ENCODE measurements at places on chromosomes 4 and X.

DNA sequence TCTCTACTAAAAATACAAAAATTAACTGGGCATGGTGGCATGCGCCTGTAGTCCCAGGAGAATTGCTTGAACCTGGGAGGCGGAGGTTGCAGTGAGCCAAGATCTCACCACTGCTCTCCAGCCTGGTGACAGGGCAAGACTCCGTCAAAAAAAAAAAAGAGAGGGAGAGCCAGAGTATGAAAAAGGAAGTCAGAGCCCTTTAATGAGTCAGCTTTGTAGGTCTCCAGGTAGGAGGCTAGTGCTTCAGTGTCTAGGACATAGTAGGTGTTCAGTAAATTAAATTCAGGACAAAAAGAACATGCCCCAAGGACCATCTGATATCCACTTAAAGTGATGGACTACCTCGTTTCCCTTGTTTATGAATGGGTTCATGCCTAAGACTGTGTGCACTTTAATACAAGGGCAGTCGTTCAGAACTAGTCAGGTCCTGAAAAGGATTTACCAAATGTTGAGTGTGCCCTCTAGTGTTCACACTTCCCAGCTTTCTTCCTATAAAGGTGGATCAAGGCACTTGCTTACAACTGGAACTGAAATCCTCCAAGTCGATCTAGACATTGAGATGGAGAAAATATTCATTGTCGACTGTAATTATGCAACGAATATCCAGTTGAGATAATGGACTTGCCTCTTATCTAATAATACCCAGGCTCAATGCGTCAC lies 29.0 kb downstream of the F9 start:
- peak; percentile 14 for DNase-seq

DNA sequence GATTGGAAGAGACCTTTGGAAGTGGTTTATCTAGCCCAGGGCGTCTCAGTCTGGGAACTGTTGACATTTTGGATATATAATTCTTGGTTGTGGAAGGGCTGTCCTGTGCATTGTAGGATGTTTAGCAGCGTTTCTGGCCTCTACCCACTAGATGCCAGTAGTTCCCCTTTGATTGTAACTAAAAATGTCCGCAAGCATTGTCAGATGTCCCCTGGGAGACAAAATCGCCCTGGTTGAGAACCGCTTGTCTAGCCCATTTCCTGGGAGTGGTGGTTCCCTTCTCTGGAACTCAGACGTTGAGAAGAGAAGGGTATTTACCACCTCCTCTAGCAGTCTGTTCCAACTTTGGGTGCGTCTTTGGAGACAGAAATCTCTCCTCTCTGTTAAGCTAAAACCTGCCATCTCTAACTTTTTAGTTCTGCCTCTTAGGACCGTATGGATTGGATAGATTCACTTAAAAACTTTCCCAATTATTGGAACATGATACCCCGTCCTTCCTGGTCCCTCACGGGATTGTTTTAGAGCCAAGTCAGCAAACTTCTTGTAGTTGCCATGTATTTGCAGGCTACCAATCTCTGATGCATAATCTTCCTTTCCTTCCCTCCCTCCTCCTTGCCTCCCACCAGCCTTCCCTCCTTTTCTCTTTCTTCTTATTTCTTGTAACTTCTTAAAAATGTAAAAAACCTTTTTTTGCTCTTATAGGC lies 13.9 kb downstream of the TMEM165 start:
- DNase-seq = no peak

DNA sequence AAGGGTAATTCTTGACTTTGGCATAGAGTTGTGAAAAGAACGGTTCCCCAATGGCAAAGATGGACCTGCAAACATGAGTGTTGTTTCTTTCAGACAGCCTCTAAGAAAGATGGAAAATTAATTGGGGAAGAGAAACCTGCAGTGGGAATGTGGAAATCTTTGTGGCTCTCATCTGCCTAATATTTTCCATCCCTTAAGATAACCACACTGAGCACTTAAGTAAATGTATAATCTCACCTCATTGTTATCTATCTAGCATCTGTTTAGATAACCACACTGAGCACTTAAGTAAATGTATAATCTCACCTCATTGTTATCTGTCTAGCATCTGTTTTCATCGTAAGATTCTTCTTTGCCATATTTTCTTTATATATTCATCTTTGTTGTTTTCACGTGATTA lies 149.3 kb downstream of the NWD2 start:
- no peak for DNase-seq

- DNase-seq = no peak
Observed at GRCh38 chr4:8920289-8920965, 48.8 kb upstream of the HMX1 start.

DNA sequence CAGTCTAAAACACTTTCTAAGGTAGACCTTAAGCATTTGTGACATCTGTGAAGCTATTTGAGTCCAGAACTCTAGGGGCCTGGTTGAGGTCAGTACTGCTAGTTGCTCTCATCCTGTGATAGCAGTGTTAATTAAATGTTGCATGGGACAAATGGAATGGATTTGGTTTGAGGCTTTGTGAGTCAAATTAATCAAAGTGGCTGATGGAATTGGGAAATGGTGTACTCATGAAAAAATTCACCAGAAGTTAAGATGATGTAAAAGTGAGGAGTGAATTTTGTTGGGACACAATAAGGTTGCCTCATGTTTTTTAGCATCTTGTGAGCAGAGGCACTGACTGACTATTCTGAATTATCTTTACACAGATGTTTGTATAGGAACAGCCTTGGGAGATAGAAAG lies 99.2 kb upstream of the ARSJ start:
- no peak for DNase-seq

DNA sequence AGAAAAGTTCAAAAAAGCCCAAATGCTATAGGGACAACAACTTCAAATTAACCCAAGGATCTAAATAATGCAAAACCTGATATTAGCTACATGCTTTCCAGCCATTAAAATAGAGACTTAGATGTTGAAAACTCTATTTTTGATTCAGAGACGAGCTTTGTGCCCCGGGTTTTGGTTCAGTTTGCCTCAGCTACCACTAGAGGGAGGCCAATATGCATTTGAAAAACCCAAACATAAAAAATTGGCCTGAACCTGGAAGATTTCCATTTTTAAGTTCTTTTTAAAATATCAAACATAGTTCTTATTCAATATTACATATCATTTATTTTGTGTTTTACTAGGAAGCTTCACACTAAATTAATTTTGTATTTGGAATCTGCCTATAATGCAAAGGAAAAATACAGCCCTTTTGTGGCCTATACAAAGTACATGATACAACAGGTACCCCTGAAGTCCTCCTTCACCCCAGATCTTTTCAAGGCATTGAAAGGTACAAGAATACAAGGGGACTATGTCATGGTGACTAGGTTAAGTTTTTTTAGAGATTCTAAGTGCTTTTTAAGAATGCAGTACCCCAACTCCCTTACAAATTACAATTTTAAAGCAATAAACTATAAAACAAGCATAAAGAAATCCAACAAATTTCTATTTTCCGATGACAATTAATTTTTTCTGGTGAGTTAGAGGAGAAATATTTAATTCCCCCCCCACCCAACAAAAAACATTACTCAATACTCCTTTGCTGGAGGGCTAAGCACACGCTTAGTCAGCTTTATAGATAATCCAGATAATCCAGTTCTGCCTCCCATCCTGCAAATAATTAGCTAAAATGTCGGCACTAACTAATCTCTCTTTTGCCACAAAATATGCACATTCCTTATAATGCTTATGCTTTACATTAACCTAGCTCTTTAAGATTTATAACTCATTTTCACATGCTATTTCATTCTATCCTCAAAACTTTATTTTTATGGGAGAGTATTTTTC lies 97.7 kb upstream of the PTPN13 start:
- peak; percentile 38 for DNase-seq

- no peak for DNase-seq
Observed at GRCh38 chr4:87498446-87498900, 30.7 kb downstream of the SPARCL1 start.

GRCh38 chr4:98232202-98232601 lies 29.0 kb upstream of the RAP1GDS1 start:
- no peak for DNase-seq

DNA sequence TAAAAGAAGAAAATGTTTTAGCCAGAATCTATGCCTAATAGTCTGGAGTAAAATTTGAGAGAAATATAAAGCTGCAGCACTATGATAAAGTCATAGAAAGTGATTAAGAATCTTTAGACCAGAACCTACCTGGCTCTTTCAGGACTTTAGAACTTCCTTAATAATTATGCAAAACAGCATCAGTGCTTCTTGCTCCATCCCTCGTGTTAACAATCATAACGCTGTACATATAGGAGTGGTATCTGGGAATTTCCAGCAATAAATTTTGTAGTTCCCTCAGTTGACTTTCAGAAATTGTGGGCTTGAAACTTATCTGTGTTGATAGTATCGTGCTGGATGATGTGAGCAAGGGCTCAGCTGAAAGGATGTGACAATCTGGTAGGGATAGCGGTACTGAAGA lies 102.1 kb upstream of the RASGEF1B start:
- DNase-seq = no peak

DNA sequence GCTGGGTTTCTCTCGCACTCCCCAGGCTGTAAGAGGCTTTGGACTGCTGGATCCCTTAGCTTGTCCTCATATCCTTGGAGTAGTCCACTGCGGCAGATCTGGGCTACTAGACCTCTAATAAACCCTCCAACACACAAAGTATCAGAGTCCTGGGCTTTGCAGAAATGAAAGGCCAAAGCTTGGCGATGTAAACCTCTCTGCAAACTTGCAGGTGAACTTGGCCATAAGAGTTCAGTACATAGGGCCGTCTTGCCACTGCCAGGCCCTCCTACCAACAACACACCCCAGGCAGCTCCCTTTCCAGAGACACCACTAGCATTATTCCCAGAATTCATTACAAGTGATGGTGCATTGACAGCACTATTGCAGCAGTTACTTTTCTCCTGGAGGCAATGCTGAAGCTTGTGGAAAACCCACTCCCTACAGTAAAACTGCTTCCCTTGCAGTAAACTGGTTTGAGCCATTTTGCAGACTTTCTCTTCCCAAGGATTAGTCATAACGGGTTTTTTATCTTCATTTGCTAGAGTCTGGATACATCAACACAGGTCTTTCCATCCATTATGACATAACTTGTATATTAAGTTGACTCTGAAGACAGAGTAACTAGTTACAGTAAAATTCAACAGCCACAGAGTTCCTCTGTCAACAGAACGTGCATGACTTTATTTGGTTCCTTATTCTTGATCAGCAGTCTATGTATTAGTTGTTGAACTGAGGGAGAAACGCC lies 2.4 kb downstream of the ANKRD50 start:
- no peak for DNase-seq

- peak; percentile 59 for DNase-seq
Observed at GRCh38 chrX:70134116-70134477, 850 bp downstream of the IGBP1 start.

- no peak for DNase-seq
Observed at GRCh38 chrX:131060147-131060546, 2.0 kb downstream of the ARHGAP36 start.

- no peak for DNase-seq
Observed at GRCh38 chr4:24594887-24595286, 10.5 kb upstream of the DHX15 start.

DNA sequence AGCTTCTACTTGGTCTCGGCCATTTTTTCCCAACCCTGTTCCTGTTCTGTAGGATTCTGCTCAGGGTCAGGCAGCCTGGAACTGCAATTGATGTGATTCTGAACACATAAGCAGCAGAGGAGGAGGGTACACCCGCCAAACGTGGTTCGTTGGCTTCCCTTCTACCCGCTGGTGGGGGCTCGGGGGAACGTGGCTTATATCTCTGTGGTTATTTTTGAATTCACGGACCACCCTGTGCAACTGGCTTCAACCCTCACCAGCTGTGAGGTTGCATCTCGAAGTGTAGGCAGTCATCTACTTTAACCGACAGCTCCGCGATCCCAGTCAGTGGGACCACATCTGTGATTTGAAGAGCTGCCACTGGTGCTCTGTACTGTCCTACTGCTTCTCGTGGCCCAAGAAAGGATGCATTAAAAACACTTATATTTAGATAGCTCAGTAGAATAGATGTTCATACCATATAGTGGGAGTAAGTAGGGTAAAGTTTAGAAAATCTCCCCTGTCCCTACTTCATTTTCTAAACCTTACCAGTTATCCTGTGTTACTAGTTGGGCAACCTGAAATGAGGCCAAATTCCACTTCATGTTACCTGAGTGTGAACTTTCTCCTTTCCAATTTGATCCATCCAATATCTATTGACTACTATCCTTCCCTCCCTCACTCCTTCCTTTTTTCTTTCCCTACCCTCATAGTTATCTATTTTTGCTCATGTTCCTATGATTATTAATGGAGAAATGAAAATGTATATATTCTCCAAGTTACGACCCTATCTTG lies 80.4 kb upstream of the BCOR start:
- no peak for DNase-seq

Measured in NCI-H1092 treated with DMSO at 0.1 percent for 48 hours (cell line).